ENCODE measurements at places on chromosomes 5 and 9.

DNA sequence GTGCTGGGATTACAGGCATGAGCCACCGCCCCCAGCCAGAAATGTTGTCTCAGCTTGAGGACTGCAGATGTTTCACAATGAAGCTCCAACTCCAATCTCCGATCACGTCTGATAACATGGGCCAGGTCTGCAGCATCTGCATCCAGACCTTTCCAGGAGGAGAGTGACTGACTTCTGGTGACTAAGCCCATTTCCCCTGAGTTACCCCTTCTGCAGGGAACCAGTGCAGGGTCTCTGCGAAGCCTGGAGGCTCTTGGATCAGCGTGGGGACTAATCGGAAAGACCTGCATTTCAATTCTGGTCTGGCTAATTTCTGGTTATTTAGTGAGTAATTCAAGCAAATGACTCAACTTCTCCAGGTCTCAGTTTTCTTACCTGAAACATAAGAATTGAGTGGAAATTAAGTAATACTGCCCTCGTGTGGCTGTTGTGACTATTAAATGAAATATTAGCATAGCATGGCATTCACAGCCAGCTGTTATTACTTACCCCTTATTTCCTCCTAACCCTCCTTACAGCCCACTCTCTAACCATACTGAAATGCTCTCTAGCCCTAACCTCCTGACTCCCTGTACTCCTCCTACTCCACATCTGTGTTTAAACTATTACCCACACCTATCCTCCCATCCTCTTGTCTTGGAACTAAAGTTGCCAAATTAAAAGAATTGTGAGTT lies 2.2 kb upstream of the GNPDA1 start:
- ATAC-seq, result peak; percentile 62

- ATAC-seq, result no peak
Observed at GRCh38 chr5:68529581-68529980, 314.0 kb downstream of the PIK3R1 start.

DNA sequence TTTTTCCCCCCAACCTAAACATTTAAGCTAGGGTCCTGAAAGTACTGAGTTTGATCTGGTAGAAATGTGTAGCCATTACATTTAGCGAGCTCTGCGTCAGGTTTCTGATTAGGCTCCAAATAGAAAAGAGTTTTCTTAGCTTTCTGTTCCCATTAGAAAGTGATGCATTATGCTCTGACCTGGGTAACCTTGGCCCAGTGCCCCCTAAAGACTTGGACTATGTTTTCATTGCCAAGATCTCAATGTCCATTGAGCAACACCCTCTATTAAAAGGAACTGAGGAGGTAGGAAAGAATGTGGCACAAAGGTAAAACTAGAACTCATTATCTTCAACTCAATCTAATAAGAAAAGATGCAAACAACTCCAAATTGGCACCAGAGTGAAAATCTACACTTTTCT lies 358.9 kb upstream of the PCSK5 start:
- no peak for ATAC-seq

- ATAC-seq, result no peak
Observed at GRCh38 chr9:87013490-87013889, 66.2 kb upstream of the GAS1 start.

- ATAC-seq, result no peak
Observed at GRCh38 chr5:57199866-57200265, 26.0 kb downstream of the GPBP1 start.

DNA sequence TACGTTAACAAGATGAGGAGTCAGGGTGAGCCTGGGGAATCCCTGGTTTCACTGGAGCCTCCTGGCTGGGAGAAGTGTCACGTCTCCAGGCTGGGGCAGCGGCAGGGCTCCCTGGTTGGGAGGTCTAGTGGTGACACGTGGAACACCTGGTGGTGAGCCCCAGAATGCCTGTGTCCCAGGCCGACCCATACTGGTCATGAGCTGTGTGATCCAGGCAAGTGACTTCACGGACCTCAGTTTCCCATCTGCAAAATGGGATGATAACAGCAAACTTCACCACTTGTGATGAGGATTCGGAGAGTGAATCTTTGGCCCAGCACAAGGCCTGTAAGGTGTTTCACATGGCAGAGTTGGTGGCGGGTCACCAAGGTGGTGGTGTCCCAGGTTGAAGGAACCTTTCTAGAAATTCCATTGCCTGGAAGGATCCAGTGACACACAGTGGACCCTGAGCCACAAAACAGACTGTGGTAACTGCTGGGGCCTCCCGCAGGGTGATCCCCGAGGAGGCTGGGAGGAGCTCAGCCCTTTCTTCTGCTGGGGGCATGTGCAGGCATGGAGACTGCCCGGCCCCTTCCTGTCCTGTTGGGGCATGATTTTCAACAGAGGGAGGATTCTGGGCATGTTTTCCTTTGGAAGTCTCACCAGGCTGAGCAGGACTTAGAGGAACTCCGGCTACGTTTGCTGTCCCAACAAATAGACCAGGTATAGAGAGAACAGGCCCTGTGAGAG lies 153.9 kb upstream of the IER5L start:
- no peak for ATAC-seq

- ATAC-seq, result peak; percentile 32
Observed at GRCh38 chr5:52989781-52990527, 802 bp downstream of the ITGA2 start.

- ATAC-seq, result no peak
Observed at GRCh38 chr5:133496631-133497030, 115.7 kb downstream of the FSTL4 start.

GRCh38 chr5:158569534-158569933 lies 530.2 kb downstream of the EBF1 start:
- ATAC-seq, result no peak

Measured in stimulated activated memory B cell treated with anti-CD40 and anti-IgM and Interleukin-4, amounts not matched to agents 10 μg/mL and 1 μg/mL and 100 μg/mL, for 72 hours (primary cell).